GM12865 (cell line): ENCODE measurements at places on chromosomes 12 and 14.

- DNase-seq = no peak
These were observed 133.3 kb downstream of the TBX5 start for GRCh38 chr12:114272605-114273004.

DNA sequence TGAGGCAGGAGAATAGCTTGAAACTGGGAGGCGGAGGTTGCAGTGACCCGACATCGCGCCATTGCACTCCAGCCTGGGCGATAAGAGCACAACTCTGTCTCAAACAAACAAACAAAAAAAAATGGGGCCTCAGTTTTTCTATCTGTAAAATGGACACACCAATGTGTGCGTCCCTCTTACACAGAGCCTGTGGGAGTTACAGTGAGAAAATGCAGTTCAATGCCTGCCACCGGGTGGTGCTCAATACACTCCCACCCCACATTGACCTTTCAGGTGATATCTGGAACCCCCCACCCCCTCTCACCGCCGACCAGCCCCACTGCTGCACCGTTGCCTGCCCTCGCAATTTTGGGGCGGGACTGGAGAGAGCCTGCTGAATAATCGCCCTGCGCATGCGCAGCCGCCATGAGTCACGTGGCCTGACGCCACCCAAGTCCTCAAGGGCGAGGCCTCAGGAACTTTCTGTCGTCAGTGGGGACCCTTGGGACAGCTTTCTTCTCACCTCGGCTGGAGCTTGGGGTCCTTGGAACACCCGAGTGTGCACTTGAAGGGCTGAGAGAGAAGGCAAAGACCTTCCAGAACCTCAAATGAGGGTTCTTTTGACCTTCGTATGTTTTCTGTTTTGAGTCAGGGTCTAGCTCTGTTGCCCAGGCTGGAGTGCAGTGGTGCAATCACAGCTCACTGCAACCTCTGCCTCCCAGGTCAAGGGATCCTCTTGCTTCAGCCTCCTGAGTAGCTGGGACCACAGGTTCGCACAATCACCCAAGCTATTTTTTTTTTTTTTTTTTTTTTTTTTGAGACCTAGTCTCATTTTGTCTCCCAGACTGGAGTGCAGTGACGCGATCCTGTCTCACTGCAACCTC lies 14.6 kb upstream of the CABP1 start:
- peak; percentile 23 for DNase-seq

DNA sequence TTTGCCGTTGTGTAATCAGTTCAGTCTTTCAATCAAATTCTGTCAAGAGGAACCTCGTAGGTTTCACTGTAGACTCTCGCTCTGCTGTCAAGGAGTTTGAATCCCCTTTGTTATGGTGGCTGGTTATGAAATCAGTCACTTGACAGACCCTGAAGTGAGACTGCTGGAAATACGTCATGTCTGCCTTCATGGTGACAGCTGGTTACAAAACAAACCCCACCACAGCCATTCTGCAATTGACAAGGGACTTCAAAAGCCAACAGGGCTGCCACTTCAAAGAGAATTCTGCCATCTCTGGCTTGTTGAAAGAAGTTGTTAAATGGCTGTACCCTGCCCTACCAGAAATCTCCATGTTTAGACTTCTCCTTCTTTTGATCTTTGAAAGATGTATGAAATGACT lies 286.9 kb downstream of the ERC1 start:
- peak; percentile 61 for DNase-seq

DNA sequence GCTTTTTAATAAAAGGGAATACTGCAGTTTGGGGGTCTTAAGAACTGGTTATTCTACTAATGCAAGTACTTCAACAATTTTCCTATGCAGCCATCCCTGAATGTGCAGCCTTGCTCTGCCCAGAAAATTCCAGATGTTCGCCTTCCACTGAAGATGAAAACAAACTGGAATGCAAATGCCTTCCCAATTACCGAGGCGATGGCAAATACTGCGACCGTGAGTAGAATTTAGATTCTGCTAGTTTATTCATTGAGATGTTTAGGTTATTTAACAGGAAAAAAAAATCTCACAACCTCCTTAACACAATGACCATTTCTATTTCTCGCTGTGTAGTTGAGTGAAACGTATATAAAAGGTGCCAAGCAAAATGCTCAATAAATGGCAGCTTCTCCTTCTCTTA lies 49.9 kb downstream of the STAB2 start:
- no peak for DNase-seq

- DNase-seq = no peak
These were observed 2.3 kb downstream of the JDP2 start for GRCh38 chr14:75430116-75430515.

DNA sequence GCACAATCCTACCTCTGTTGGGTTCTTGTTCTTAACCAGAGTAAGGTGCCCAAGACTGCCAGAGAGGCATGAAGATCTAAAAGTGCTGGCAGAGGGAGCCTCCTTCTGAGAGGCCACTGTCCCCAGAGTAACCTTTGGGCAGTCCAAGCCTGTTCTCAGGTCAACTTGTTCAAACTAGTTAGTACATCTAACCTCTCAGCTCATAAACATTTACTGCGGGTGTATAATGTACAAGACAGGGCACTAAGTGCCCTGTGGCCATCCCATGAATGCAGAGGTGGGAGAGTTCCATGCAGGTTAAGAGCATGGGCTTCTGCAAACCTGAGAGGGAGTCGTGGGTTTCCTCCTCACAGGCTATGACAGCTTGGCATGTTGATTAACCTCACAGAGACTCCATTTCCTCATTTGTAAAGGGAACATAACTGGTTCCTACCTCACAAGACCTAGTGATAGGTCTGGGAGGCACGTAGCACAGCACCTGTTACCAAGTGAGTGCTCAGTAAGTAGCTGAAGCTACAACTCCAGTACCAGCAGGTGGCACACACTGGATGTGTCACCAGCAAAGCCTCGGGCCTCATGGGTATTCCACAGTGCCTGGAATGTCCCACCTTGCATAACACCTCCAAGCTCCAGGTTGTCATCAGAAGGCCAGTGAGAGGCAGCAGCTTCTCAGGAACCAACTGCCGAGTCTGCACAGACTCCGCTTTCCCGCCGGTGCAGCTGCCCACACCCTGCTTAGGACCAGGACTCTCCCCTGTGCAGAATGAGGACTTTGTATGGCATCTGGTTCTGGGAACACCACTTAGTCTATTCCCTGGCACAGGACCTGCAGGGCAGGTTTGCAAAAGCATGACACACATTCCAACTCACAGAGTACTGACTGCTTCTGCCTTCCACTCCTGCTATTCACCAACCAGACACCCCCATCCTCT lies 4.4 kb downstream of the VDR start:
- DNase-seq = peak; percentile 40

DNA sequence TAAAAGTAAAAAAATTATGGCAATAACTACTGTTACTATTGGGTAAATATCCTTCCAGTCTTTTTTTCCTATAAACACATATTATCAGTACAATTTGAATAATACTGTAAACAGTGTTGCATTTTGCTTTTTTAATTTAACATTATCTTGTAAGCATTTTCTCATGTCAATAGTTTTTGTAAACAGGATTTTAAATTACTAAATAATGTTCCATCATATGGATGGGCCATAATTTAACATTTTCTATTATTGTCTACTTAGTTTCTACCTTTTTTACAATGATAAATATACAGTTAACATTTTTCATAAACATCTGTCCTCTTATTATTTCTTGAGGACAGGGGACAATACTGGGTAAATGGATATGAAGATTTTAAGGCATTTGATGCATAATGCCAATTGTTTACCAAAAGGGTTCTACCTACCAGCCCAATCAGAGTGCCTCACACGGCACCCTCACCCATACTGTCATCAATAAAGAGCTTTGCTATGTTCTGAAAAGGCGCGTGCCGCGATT lies 759 bp upstream of the ACVR1B start:
- no peak for DNase-seq

- DNase-seq = no peak
These were observed 142.1 kb downstream of the DYRK2 start for GRCh38 chr12:67790660-67791059.

- no peak for DNase-seq
These were observed 55.9 kb upstream of the RERGL start for GRCh38 chr12:18145924-18146323.

GRCh38 chr12:65640489-65640901 lies 183.8 kb upstream of the HMGA2 start:
- DNase-seq = no peak

DNA sequence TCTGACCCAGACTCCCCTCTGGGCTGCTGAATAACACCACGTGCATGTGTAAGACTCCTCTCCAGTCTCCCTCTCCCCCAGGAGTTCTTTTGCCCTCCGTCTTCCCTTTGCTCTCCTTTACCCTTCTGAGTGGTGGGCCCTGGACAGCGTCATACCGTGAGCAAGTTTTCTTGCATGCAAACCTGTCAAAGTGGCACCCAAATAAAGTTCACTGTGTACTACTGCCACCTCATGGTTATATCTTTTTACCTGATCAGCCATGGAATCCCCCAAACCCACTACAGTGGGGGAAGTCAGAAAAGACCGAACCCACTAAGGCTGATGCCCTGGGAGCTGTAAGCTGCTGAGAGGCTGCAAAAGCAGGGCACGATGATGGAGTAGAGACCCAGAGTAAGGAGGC lies 131.1 kb upstream of the VRK1 start:
- no peak for DNase-seq
